Left colon (tissue), 2 donors: ENCODE measurements at places on chromosomes 12 and 14. TPM values are rescaled to one million over a fixed set of nuclear protein-coding genes. Genes with fewer than 3 reads are reported as not detected.

The NANOG gene
- 0.22 TPM for total RNA-seq

The SLC25A21 gene
- 0.64 TPM for total RNA-seq

The PRB2 gene
- not detected for total RNA-seq

The ACOT2 gene
- 41.2 TPM for total RNA-seq

The TPPP2 gene
- 0.58 TPM for total RNA-seq

The PAPLN gene
- total RNA-seq, result 8.3 TPM

The RGS6 gene
- total RNA-seq, result 0.43 TPM

The ALKBH2 gene
- total RNA-seq, result 7.7 TPM

The CPNE8 gene
- total RNA-seq, result 30.6 TPM

The ZBTB39 gene
- total RNA-seq, result 3.2 TPM

The NRXN3 gene
- total RNA-seq, result 5.6 TPM

The KERA gene
- not detected for total RNA-seq

DNA sequence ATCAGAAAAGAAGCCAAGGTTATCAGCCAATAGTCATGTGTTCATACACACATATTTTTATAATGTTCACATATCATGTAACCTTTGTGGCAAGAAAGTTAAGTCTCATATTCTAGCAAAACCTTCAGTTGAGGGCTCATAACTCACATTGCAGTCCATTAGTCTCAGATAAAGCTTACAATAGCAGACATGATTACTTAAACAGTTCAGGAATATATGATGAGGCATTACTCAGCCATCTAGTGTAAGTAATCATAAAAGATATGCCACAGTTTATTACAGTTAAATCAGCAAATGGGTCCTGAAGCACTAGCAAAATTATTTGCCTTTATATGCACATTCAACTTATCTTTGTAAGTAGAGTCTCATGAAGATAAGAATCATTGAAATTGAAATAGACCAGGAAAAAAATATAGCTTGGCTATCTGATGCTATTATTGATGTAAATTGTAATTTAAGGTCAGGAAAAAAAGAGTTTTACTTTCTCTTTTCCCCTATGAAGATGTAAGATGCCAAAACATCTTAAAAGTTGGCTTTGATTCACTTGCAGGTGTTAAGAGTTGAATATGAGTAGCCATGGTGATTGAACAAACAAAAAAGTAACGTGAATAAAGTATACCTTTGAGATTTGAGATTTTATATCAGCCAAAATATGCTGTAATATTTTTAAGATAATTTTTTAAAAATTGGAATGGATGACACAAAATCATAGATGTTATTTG is 537.0 kb downstream of the SLC6A15 start:
- DNase-seq, result no peak

DNA sequence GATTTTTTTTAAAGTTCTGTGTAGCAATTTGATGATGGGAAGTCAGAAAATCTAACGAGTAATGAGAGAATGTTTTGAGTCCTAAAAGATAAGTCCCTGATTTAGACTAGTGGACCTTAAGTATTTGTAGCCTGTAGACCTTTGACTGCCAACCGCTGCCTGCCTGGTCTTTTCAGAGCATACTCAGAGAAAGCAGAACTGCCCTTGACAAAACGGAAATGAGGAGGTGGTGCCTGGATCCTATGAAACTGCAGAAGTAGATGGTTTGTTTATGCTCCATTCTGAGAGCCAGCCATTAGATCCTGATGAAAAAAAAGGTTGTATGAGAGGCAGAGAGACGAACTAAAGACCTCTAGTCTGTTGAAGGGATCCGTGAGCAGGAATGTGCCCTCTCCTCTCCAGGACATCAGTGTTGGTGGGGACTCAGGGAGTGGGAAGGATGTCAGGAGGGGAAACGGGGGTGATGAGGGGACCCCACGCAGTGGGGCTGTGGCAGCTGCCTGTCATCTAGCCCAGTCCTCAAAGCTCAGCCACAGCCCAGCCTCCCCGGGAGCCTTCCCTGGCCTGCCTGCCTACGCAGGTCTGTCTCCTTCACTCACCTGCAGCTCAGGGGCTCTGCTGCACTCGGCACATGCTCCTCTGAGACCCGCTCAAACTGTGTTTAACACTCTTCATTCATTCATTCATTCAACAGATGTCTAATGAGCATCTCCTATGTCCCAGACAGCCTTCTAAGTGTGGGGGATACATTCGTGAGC is 447.5 kb downstream of the AACS start:
- no peak for DNase-seq

- DNase-seq, result no peak
Measured at GRCh38 chr14:69701291-69701690, 65.7 kb upstream of the SRSF5 start.

DNA sequence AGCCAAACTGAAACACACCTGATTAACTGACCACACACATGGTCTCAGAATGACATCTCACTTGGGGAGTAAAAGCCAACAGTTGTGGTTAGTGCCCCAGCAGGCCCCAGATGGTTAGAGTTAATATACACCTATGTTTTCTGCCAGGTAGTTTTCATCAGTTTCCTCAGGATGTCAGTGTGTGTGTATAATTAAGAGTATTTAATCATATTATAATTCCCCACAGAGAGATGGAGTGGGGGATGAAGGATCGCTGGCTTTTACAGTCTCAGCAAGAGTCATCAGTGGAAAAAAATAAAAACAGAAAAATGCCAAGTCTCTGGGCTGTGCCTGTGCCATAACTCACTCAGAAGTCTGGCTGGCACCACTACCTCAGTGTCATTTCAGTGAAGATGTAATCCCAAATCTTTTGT is 412.5 kb downstream of the ZFP36L1 start:
- DNase-seq, result no peak

- no peak for DNase-seq
Measured at GRCh38 chr12:51636581-51636980, 45.5 kb downstream of the SCN8A start.

DNA sequence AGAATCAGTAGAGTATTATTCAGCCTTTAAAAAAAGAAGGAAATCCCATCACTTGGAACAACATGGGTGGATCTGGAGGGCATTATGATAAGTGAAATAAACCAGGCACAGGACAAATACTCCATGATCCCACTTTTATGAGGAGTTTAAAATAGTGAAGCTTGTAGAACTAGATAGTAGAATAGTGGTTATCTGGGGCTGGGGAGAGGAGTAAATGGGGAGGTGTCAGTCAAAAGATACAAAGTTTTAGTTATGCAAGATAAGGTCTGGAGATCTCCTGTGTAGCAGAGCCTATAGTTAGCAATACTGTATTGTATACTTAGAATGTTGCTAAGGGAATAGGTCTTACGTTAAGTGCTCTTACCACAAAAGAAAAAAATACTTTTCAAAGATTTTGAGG is 64.9 kb downstream of the RIC8B start:
- no peak for DNase-seq

GRCh38 chr12:68224613-68225285 is 861 bp downstream of the IL26 start:
- DNase-seq, result no peak

DNA sequence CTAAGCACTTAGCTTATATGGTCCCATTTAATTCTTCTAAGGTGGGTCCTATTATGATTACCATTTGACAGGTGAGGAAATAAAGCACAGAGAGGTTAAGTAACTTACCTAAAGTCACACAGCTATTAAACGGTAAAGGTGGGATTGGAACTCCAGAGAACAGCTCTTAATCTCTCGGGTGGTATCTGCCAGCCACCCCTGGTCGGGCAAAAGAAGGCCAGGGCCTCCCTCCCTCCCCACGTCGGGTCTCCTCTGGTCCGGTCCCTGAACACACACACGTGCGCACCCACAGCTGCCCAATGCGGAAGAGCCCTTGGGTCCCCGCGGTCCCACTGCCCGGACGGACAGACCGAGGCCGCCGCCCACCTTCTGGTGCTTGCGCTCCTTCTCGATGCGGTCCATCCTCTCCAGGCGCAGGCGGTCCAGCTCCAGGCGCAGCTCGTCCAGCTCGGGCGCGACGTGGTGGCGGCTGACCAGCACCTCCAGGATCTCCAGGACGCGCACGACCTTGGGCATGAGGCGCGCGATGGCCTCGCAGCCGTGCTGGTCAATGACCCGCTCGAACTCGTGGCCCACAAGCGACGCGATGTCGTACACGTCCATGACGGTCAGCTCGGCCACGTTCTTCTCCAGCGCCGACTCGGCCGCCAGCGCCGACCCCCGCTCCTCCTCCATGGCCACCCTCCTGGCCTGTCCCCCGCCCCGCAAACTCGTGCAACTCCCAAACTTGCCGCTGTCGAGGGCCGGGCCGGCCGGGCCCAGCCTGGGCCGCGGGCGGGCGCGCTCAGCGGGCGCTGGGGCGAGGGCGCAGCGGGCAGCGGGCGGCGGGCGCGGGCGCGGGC is 490 bp downstream of the RILPL1 start:
- peak; percentile 38 for DNase-seq

- no peak for DNase-seq
Measured at GRCh38 chr14:61328626-61329262, 7.4 kb downstream of the PRKCH start.

- DNase-seq, result no peak
Measured at GRCh38 chr14:65003394-65003793, 16.7 kb downstream of the FNTB start.

- no peak for DNase-seq
Measured at GRCh38 chr12:110165540-110166159, 41.5 kb downstream of the IFT81 start.

DNA sequence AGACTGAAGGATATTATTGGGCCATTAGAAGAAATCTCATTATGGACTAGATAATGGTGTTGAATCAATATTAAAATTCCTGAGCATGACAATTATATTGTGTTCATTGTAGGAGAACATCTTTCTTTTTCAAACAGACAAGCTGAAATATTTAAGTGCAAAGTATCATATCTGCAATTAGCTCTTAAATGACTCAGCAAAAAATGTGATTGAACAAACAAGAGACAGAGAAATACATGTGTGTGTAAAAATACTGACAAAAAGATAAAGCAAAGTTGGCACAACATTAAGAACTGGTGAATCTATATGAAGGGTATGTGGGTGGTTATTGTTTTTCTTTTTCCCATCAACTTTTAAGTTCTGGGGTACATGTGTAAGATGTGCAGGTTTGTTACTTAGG is 9.5 kb downstream of the CEP290 start:
- DNase-seq, result no peak

GRCh38 chr14:102095871-102096568 is 9.2 kb upstream of the HSP90AA1 start:
- no peak for DNase-seq

DNA sequence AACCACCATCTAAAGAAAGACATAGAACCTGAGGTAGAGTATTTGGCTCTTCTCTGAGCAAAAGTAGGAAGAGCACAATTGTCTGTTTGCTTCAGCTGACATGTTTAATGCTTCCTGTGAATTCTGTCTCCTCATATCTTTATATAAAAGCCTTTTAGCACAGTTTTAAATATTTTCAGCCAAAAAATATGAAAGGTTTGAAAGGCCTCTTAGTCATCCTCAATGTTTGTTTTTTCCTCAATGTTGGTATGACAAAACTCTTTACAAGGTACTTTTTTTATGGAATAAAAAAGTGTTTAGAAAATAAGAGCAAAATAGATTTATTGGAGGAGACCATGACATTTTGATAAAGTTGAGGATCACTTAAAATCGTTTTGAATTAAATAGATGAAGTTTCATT is 360.9 kb downstream of the NAV3 start:
- DNase-seq, result no peak

- no peak for DNase-seq
Measured at GRCh38 chr12:38771871-38772270, 133.5 kb downstream of the CPNE8 start.

DNA sequence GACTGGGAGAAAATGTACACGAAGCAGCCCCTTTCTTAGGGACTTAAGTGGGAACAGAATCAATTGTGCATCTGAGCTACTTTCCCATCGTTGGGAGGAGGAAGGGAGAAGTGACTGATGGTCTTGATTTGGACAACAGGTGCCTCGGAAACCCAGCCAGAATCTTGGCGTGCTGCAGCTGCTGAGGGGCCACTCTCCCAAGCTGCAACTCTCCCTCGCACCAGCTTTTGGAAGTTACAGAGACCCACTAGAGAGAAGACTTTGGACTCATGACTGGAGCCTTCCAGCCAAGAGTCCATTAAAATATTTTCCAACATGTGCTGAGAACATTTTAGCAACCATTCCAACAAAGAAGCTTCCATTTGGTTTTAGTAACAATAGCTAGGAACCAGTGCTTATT is 52.3 kb downstream of the GNS start:
- no peak for DNase-seq

- DNase-seq, result no peak
Measured at GRCh38 chr14:79665556-79665955, 545.7 kb downstream of the DIO2 start.

GRCh38 chr14:78302841-78303240 is 132.7 kb downstream of the NRXN3 start:
- no peak for DNase-seq

DNA sequence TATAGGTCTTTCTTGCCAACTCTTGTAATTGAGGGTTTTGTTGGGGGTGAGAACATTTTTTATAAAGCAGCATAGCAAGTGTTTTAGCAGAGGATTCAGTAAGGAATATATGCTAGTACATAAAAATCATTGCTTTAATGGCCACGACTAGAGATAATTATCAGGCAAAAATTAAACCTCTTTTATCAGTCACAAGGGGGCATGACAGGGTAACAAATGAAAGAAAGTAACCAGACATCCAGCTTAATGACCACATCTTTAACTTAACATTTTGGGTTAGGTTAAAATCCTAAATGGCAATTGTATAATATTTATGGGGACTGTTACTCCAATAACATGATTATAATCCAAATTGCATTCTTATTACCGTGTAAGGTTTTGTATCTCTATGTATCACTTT is 119.6 kb downstream of the LRRIQ1 start:
- no peak for DNase-seq

DNA sequence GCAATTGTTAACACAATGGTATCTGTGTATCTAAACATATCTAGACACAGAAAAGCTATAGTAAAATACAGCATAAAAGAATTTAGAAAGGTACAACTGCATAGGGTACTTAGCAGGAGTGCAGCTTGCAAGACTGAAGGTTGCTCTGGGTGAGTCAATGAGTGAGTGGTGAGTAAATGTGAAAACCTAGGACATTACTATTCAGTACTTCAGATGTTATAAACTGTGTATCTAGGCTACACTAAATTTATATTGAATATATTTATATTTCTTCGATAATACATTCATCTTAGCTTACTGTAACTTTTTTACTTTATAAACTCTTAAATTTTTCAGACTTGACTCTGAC is 409.0 kb upstream of the DCN start:
- DNase-seq, result no peak

GRCh38 chr12:24749171-24749570 is 199.7 kb downstream of the BCAT1 start:
- DNase-seq, result no peak

- DNase-seq, result no peak
Measured at GRCh38 chr14:94738097-94738496, 31.8 kb downstream of the GSC start.

DNA sequence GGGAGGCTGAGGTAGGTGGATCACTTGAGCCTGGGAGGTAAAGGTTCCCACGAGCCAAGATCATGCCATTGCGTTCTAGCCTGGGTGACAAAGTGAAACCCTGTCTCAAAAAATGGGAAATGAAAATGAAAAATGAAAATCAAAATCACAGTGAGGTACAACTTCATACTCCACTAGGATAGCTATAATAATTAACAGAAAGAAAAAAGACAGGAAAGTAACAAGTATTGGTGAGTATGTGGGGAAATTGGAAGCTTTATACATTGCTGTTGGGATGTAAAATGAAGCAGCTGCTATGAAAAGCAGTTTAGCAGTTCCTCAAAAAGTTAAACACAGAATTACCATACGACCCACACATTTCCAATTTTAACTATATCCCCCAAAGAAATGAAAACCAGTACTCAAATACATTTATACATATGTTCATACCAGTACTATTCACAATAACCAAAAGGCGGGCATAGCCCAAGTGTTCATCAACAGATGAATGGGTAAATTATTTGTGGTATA is 22.2 kb downstream of the SGPP1 start:
- DNase-seq, result no peak
